ENCODE measurements at places on chromosomes 6 and 20.

- DNase-seq = no peak
These were observed 114.3 kb upstream of the JAG1 start for GRCh38 chr20:10788055-10788454.

GRCh38 chr20:41969656-41970055, 351.5 kb upstream of the CHD6 start:
- DNase-seq = no peak

GRCh38 chr6:16223362-16223761, 15.0 kb upstream of the GMPR start:
- no peak for DNase-seq

GRCh38 chr20:22815603-22816315, 219.4 kb upstream of the SSTR4 start:
- no peak for DNase-seq

- DNase-seq = no peak
These were observed 40.6 kb upstream of the SLC22A16 start for GRCh38 chr6:110517034-110517433.

DNA sequence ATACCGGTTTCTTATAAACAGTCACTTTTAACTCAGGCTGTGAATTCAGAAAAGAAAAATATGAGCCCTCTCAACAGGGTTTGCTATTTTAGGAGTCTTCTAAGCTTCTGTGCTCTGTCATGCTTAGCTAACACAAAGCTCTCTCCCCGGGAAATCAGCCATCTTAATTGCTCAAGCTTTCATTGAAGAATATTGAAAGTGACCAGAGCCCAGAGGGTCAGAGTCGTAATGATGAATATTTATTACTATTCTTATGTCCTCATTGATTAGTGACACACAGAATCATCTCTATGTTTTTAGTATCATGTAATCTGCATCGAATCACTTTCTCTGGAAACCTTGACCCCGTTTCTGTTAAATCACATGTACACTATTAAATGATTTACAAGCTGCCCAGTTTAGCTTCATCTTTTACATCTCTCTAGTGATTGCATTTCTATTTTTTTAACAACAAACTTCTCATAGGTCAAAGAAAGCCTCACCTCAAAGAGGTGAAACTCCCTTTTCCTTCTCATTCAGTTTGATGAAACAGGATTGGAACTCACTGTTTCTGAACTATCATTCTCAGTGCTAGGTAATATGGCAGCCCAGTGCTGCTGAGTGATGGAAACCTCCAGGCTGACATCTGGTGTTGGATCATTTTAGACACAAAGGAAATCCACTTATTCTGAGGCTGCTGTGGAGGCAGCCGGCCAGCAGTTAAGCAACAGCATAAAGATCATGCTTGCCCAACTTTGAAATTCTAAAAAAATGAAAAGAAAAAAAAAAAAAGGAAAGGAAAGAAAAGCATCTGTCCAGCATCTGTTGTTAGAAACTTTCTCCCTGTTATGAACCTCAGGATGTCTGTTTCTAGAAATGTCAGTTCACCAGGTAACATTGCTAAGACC, 96.3 kb downstream of the RFPL4B start:
- DNase-seq = no peak

Measured in stimulated activated CD4-positive, alpha-beta T cell treated with anti-CD3 and anti-CD28 coated beads, Interleukin-1b, Interleukin-23, amount 100 ng/mL, for 24 hours (primary cell).